CD4-positive, alpha-beta T cell treated with Interleukin-4 for 4 hours (primary cell): ENCODE measurements at places on chromosomes 2 and 18.

GRCh38 chr2:50546790-50547189 lies 485.1 kb downstream of the NRXN1 start:
- no peak for DNase-seq

- no peak for DNase-seq
Measured at GRCh38 chr2:140248623-140249022, 1468.4 kb upstream of the NXPH2 start.

GRCh38 chr2:132627536-132627935 lies 42.5 kb downstream of the LYPD1 start:
- DNase-seq = no peak

GRCh38 chr18:28718696-28719095 lies 541.8 kb upstream of the CDH2 start:
- no peak for DNase-seq

- no peak for DNase-seq
Measured at GRCh38 chr18:4453874-4454536, 1.1 kb downstream of the DLGAP1 start.

DNA sequence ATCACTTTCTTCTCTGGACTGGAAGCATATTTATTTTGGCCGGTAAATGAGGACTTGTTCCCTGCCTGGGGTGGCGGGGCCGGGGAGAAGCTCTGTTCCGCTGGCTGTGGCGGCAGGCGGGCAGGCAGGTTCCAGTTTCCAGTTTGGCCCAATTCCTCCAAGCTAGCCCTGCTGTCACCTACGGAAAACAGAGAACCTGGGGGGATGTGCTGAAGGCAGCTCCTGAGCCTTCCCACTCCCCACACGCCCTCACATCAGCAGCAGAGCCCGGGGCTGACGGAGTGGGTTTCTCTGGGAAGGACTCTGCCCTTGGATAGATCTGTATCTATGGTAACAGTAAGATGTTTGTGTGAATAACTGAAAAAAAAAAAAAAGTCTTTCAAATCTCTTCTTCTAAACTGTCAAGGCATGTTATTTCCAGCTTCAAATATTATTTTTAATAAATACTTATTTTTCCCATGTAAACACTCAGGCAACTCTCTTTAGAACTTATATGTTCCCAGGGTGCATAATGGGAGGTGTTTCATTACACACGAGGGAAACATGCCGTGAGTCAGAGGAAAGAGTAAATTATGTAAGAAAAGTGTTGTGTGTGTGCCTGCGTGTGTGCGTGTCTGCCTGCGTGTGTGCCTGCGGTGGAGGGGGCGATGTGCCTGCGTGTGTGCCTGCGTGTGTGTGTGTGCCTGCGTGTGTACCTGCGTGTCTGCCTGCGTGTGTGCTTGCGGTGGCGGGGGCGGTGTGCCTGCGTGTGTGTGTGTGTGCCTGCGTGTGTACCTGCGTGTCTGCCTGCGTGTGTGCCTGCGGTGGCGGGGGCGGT lies 116.1 kb upstream of the ZNF516 start:
- DNase-seq = no peak

GRCh38 chr2:99809259-99809900 lies 319.6 kb upstream of the REV1 start:
- DNase-seq = no peak

DNA sequence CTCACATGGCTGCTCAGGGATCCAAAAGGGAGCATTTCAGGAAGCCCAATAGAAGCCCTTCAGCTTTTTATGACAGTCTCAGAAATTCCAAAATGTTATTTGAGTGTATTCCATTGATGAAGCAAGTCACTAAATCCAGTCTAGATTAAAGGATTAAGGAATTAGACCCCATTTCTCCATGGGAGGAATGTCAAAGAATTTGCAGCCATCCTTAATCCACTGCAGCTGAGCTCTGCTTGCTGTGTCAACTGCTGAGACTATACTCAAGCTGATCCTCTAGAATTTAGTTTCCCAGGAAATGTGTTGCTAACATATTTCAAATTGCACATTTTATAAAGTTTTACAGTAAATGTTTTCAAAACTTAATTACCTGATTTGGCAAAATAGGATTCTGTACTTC lies 28.4 kb upstream of the C2orf69 start:
- no peak for DNase-seq

DNA sequence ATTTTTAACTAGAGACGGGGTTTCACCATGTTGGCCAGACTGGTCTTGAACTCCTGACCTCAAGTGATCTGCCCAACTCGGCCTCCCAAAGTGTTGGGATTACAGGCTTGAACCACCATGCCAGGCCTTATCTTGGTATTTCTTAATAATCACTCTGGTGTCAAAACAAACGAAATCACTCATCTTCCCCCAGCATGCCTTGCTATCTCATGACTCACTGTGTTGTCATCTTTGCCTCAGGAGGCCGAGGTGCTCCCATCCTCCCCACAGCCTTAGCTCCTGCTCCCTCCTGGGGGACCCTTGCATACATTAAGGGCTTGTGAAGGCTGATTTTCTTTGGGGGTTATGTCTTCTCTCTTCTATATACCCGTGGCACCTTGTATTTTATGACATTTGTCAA lies 250.1 kb upstream of the DPP10 start:
- DNase-seq = no peak

- no peak for DNase-seq
Measured at GRCh38 chr2:24814516-24814915, 21.3 kb downstream of the CENPO start.

GRCh38 chr18:45715212-45715780 lies 8.7 kb upstream of the SLC14A1 start:
- DNase-seq = no peak

DNA sequence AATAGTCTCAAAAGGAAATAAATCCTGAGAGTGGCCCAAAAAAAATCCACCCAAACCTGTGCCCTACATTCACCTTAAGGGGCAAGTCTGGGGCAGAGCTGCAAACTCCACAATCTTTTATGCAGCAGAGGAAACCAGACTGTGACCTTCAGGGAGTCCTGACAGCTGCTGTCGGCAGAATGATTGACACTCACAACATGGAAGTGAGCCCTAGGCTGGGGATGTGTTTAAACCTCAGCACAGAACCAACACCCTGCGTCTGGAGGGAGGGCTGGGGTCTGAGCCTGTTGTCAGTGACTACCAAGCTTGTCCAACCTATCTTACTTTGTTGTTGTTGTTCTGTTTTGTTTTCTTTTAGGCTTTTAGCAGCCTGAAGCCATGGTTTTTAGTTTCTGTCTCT lies 39.6 kb downstream of the CRACDL start:
- no peak for DNase-seq

GRCh38 chr2:40283111-40283909 lies 168.6 kb downstream of the SLC8A1 start:
- DNase-seq = no peak

GRCh38 chr2:231364961-231365810 lies 30.3 kb upstream of the B3GNT7 start:
- DNase-seq = no peak

- no peak for DNase-seq
Measured at GRCh38 chr2:148914463-148914862, 39.4 kb downstream of the KIF5C start.

DNA sequence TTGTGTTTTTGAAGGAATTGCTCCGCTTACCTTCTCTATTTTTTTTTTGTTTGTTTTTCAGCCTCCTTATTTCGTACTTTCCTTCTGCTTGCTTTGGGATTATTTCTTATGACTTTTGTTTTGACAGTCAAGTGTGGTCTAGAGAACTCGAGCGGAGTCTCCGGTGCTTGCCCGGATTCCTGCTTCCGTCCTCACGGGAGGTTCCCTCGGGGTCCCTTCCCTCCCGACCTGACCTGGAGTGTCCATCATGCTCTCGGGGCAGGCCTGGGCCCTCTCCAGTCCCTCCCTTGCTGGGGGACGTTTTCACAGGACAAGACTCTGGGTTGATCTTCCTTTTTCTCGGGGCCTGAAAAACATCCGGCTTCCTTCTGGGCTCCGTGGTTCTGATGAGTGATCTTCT lies 45.9 kb downstream of the CTDP1 start:
- no peak for DNase-seq

- DNase-seq = no peak
Measured at GRCh38 chr2:136132825-136133155, 14.8 kb upstream of the CXCR4 start.

DNA sequence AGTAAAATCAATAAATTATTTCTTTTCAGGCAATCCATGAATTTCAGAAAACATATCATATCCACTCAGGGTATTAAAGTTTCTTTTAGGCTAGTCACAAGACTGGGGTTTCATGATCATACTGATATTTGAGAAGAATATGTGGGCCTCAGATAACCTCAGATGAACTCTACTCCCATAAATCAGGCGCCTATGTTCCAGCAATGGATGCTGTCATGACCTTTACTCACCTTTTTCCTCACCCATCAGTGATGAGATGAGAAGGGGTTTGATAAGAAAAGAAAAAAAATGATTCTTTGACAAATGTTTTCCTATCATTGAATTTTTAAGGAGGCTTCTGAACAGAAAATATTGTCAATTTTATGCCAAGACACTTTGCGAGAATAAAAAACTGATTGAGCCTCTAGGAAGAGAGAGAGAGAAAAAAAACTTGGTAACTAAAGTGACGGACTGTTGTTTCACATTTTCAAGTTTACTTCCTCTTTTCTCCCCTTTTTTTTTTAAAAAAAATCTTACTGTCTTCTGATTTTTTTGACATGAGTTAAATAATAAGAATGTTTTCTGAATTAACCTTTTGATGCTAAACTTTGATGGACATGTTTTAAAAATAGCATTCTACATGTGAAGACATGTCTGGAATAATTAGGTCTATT lies 309.1 kb upstream of the MAP2 start:
- DNase-seq = no peak

DNA sequence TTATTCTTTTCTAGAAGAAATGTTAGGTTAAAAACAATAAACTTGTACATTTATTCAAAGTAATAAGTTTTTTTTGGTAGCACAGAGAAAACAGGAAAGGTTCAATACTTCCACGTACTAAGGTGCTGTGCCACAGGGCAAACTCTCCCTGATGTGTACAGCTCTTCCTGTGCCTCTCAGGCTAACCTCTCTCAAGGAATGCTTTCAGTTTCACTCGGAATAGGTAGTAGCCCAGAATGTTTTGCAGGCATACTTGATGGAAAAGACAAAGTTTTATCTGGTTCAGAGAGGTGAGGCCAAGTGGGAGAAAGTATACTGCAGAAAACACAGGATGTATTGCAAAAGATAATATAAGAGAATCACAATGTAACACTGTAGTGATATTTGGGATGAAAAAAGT lies 171.0 kb upstream of the ZFP36L2 start:
- no peak for DNase-seq

DNA sequence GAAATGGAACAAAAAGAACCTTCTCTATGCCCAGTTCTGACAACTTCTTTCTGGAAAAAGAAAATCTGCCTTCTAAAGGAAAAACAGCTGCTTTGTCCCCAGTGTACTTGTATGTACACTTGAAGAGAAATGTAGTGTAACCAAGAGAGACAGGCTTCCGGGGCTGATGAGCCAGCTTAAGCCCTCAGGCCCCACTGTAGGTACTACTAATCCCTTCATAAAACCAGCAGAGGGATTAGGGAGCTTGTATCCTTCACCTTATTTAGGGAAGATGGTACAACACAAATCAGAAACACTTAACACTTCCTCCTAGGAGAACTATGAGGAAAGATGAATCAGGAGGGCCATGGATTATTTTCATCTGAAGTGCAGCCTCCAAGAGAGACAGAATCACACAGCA lies 18.8 kb upstream of the SUCLG1 start:
- no peak for DNase-seq

- no peak for DNase-seq
Measured at GRCh38 chr2:24490181-24490689, 819 bp upstream of the NCOA1 start.

GRCh38 chr2:42191285-42192009 lies 22.3 kb downstream of the EML4 start:
- DNase-seq = no peak

- DNase-seq = no peak
Measured at GRCh38 chr2:21043744-21044532, at the start of gene APOB. TSS of gene APOB (minus strand) at chr2:21044073. CDS start at chr2:21043945, 128 bp downstream.

- no peak for DNase-seq
Measured at GRCh38 chr2:39510140-39510539, 73.1 kb upstream of the MAP4K3 start.

DNA sequence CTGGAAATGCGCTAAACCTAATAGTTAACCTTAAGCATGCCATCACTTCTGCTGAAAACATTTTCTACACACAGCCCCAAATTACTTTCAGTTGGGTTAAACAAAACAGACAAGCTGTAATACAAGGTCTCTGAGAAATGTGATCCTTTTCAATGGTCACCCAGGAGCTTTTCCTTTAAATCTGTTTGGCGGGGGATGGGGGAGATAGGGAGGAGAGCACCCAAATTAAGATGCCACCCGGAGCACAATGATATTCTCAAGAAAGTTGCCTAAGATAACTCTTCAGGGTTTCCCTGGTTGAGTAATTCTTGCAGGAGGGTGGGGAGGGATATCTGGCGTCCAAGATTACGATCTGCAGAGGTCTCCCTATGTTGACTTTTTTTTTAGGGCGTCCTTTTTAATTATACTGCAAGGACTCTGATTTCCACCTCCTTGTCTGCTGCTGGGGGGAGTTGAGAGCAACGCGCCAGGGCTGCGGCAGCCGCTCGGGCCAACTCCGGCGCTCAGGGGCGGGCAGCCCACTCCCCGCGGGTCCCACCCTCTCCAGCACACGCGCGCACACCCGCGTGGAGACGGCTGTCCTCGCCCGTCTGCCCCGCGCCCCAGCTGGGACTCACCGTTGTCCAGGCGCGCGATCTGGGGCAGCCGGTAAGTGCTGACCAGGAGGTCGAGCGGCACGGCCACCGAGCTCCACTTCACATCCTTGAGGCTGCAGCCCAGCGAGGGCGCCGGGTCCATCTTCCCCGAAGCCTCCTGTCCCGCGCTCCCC lies 807 bp downstream of the GAREM1 start:
- DNase-seq = no peak

GRCh38 chr2:31270131-31270530 lies 36.2 kb downstream of the EHD3 start:
- no peak for DNase-seq

- DNase-seq = peak; percentile 45
Measured at GRCh38 chr2:38115216-38116032, 39.5 kb upstream of the CYP1B1 start.
